Kidney (tissue), 22 donors: ENCODE measurements at places on chromosomes 16 and 17. TPM values are rescaled to one million over a fixed set of nuclear protein-coding genes. Genes with fewer than 3 reads are reported as not detected.

DNA sequence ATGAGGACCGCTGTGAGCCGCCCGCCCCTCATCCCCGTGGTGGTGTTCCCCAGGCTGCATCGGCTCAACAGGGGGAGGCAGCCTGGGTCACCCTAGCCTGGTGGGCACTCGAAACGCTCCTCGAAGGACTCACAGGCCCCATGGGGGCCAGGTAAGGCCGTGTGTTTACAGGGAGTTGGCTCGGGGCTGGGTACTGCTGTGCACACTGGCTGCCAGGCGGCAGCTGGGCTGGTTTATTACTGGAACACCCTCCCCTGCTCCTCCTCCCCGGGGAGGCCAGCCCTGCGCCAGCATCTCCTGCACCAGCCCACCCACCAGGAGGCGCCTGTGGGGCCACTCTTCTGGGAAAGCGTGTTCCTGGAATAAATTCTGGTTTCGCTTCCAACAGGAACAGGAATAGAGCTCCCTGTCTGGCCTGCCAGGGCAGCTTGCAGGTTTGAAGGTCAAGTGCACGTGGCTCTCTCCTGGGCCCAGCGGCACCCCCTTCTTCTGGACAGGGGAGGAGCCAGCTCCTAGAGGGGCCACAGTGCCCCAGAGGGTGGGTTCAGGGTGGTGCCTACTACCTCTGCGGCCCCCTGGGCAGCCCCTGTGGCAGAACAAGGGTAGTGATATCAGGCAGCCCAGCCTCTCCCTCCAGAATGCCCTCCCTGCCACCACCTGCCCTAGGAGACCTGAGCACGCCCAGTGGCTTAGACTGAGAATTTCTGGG, 11.3 kb downstream of the MCRIP1 start:
- no peaks in the 10 kb centered on the region for H3K4me1 ChIP-seq
- H3K4me3 ChIP-seq = no peak overlapping the region
- H3K27ac ChIP-seq = peak overlapping the region; percentile 93
- H3K36me3 ChIP-seq = no peaks in the 10 kb centered on the region

GRCh38 chr16:27251541-27252205, 16.9 kb downstream of the NSMCE1 start:
- no peak for DNase-seq
- H3K36me3 ChIP-seq = peaks cover 4% of the 10 kb centered on the region
- H3K4me1 ChIP-seq = no peaks in the 10 kb centered on the region
- no peak overlapping the region for H3K4me3 ChIP-seq
- no peaks in the 10 kb centered on the region for H3K27me3 ChIP-seq
- H3K27ac ChIP-seq = no peak overlapping the region

DNA sequence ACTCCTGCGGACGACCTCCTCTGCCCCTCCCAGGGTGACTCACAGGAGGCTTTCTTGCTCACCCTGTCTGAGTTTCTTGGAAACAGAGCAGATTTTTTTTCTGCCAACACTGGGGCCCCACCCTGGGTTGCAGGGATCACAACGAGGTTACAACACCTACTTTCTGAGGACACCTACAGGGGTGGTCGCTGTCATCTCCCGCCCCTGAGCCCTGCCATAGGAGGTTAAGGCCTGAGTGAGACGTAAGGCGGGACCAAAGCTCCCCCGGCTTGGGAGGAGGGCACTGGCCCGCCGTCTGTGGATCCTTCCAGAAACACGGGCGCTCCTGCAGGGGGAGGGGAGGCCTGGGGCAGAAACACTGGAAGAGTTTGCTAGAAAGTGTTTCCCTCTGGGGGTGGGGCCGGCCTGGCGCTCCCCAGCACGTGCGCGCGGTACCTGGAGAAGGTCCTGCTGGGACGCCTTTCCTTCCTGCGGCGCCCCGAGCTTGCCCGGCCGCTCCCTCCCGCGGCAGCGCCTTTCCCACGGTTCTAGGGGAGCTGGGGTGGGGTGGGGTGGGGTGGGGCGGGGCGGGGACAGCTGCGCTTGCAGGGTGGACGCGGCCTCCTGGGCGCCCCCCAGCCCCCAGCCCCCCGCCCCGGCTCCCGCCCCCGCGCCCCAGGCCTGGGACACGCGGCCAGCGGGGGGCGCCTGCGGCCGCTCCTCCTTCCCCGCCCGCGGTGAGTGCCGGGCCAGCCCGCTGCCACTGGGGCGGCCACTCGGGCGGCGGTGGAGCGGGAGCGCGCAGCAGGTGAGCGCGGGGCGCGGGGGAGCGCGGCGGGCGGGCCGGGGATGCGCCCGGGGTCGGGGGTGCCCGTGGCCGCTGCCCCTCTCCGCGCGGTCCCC, 20.7 kb upstream of the ADCY7 start:
- no peak overlapping the region for H3K4me3 ChIP-seq
- H3K27ac ChIP-seq = no peak overlapping the region
- H3K36me3 ChIP-seq = no peaks in the 10 kb centered on the region
- no peaks in the 10 kb centered on the region for H3K4me1 ChIP-seq
- no peaks in the 10 kb centered on the region for H3K27me3 ChIP-seq
- DNase-seq = peak; percentile 52

The NMT1 gene
- polyA plus RNA-seq = 72.3 TPM

The KRTAP9-2 gene
- not detected for polyA plus RNA-seq

GRCh38 chr17:39462631-39463375, 1.5 kb downstream of the CDK12 start:
- H3K27me3 ChIP-seq = no peaks in the 10 kb centered on the region
- H3K4me1 ChIP-seq = no peaks in the 10 kb centered on the region
- no peak for DNase-seq
- no peak overlapping the region for H3K27ac ChIP-seq
- H3K4me3 ChIP-seq = peak overlapping the region; percentile 100

DNA sequence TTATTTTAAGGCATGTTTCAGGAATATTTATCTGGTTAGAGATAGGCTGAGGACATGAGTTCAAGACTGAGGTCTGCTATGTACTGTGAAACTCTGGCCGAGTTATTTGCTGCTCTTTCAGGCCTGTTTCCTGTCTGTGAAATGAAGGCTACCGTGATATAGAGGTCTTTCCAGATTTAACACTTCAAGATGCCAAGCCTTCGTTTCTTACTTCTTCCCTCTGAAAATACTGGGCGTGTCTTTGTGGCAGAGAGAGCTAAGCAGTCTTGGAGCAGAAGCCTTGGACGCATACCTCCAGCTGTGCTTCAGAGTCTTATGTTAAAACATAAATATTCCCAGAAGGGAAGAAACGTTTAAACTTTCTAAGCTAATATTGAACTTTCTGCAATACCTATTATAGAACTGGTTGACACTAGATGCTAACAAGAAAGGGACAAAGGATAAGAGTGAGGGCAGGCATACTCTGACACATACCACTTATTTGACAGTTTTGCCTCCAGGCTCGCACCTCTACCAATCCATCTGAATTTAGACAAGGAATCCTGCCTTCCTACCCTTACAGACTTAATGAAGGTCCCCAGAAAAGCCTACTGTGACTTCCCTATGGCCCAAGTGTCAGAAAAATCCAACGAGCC, 17.5 kb downstream of the WIPI1 start:
- DNase-seq = no peak
- H3K27me3 ChIP-seq = no peaks in the 10 kb centered on the region
- H3K4me1 ChIP-seq = no peaks in the 10 kb centered on the region
- no peaks in the 10 kb centered on the region for H3K36me3 ChIP-seq
- no peak overlapping the region for H3K27ac ChIP-seq
- no peak overlapping the region for H3K4me3 ChIP-seq

The SYNGR3 gene
- 4.6 TPM for polyA plus RNA-seq

The KRT12 gene
- not detected for polyA plus RNA-seq

The GSG1L gene
- polyA plus RNA-seq = not detected

DNA sequence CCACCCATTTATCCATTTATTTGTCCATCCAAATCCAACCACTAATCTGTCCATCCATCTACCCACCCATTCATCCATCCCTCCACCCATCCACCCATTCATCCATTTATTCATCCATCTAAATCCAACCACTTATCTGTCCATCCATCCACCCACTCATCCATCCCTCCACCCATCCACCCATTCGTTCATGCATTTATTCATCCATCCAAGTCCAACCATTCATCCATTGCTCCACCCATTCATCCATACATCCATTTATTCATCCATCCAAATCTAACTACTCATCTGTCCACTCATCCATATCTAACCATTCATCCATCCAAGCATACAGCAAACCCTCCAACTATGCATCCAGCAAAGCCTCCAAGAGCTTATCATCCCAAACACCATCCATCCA, 267.3 kb downstream of the XYLT1 start:
- no peak for DNase-seq
- H3K4me1 ChIP-seq = no peaks in the 10 kb centered on the region
- no peak overlapping the region for H3K4me3 ChIP-seq
- H3K27ac ChIP-seq = no peak overlapping the region
- H3K36me3 ChIP-seq = no peaks in the 10 kb centered on the region

GRCh38 chr17:48545022-48545375, at the start of gene HOXB2:
HOXB2 (minus strand) TSS chr17:48545109; CDS start chr17:48544911, 198 bp downstream.
- H3K4me1 ChIP-seq = peaks cover 27% of the 10 kb centered on the region
- no peaks in the 10 kb centered on the region for H3K27me3 ChIP-seq
- no peak for DNase-seq
